Stimulated activated CD8-positive, alpha-beta memory T cell treated with anti-CD3 and anti-CD28 coated beads, Interleukin-2, amount 100 ng/mL, for 1 hour (primary cell): ENCODE measurements at places on chromosomes 12 and 14.

- DNase-seq: no peak
These were observed 341.0 kb upstream of the FKBP4 start for GRCh38 chr12:2453761-2454090.

- no peak for DNase-seq
These were observed 79.8 kb upstream of the FSCB start for GRCh38 chr14:44586910-44587309.

- no peak for DNase-seq
These were observed 642.0 kb downstream of the SLC6A15 start for GRCh38 chr12:84270470-84271140.

DNA sequence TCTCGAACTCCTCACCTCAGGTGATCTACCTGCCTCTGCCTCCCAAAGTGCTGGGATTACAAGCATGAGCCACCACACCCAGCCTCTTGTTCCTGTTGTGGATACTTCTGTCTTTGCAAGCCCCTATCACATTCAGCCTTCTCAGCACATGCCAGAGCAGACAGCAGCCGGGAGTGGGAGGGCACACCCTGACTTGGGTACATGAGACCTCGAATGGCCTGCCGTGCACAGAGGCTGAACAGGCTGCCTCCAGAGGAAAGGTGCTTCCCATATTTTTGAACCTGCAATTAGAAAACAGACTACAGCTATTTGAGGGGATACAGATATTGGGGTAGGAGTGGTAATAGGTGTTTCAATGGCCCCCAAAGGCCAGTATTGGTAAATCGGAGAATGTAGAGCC is 307.3 kb upstream of the DIO3 start:
- no peak for DNase-seq

DNA sequence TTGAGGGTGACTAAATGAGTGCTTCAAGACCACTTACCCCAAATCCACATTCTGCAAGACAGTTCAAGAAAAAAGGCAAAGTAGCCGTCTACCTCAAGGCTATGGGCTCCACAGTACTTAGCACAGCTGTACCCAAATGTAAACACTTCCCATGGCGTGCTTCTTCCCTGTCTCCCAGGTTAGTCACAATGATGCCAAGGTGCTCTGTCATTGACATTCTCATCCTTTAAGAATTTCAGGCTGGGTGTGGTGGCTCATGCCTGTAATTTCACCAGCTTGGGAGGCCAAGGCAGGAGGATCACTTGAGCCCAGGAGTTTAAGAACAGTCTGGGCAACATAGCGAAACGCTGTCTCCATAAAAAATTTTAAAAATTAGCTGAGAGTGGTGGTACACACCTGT is 51.2 kb upstream of the CERS5 start:
- DNase-seq: no peak

DNA sequence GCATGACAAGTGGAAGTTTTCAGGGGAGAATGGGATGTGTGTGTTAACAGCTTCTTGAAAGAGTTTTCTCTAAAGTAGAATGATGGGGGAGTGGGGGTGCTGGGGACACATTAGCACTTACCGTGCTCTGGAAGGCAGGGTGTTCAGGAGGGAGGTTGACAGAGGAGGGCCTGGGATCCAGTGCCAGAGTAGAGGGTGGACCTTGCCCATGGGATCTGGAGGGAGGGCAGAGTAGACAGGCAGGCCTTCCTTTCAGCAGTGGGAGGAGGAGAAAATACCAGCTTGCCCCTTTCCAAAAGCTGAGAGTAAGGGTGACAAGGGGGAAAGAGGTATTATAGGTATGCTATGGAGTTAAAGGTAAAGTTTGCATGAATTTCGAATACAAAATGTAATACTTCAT is 40.1 kb downstream of the TRAF3 start:
- no peak for DNase-seq

- no peak for DNase-seq
These were observed 146.6 kb downstream of the EFCAB11 start for GRCh38 chr14:89807892-89808291.
